ENCODE measurements at places on chromosomes 12 and 14.

DNA sequence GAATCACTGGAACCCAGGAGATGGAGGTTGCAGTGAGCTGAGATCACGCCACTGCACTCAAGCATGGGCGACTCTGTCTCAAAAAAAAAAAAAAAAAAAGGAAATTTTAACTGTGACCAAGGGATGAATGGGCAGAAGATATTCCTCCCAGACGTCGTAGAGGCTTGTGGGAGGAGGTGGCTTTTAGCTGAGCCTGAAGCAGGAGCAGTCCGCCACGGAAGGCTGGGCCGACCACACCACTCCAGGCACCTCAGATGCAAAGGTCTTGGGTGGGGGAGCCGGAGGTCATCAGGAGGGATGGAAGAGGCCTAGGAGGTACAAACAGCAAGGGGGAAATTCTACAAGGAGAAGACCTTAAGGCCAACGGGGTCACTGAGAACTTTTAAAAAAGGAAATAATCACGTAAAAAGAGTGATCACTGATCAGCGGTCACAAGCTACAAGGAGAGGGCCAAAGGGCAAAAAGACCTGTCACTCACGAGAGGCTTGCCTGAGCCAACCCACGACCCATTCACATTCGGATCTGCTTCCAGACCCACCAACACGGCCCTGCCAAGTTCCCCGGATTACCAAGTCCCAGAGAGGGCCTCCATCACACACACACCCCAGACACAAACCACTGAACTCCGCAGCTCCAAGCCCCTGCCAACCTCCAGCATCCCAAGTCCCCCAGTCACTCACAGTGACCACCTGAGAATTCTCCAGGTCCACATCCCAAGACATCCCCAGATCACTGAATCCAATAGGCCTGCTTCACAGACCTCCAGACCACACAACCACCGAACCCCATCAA is 3.5 kb downstream of the ZNF605 start:
- no peak for DNase-seq

DNA sequence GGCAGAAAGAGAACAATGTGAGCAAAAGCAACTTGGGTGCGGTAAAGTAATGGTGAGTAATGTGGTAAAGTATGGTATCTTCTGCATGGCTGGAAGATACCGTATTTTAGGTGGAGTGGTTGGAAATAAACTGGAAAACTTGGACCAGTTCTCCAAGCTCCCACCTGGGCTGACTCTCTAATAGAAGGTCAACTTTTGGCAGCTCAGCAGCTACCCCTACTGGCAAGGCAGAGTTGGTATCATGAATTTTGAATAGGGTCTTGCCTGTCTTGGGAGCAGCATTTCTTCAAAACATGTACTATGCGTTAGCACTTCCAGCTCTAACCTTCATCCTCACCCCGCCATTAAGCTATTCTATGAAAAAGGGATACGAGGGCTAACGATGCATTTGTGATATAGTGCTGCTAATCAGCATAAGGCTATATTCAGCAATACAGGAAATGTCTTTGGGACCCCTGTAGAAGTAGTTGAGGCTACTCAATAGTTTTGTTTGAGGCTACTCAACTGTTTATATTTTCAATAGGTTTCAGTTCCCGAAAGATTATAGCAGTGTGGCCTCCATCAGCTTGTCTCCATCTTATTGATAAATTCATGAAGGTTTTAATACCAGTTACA is 276.3 kb upstream of the FAR2 start:
- no peak for DNase-seq

- no peak for DNase-seq
Observed at GRCh38 chr14:64324895-64325294, 30.7 kb upstream of the ESR2 start.

- DNase-seq: no peak
Observed at GRCh38 chr12:105570944-105571343, 240.5 kb downstream of the C12orf75 start.

DNA sequence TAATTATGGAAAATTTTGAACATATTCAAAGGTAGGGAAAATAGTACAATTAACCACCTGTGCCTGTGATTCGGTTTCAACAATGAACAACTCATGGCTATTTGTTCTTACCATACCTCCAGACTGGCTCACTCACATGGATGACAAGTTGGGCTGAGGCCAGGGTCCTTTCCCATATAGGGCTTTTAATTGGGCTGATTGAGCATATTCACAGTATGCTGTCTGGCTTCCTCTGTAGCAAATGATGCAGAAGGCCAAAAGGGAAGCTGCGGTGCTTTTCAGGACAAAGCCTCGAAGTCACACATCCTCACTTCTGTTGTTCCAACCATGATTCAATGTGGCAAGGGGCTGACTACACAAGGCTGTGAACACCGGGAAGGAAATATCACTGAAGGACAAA is 297.5 kb upstream of the SLC16A7 start:
- DNase-seq: no peak

DNA sequence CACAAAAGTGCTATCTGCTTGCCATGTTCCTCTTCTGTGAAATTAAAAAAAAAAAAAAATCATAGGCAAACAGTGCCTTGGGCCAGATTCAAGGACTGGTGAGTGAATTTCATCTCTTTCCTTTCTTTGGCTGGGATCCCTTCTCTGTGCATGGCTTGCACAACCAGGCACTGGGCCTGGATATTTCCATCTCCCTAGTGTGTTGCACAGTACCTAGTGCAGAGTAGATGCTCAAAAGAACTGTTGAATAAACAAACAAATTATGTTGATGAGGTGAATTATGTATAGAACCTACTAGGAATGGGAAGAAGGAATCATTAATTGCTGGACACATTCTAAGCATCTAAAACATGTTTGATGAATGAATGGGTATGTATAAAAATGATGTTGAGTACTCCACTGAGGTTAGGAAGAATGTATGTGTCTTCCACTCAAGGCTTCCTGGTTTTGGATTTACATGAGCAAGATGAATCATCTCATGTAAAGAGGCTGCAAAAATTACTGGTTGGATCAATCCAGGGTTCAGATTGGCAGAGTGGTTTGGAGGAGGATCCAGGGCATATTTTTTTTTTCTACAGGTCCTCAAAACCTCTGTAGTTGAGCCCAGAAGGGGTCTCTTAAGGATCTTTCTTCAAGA is 93.2 kb downstream of the EMP1 start:
- no peak for DNase-seq

DNA sequence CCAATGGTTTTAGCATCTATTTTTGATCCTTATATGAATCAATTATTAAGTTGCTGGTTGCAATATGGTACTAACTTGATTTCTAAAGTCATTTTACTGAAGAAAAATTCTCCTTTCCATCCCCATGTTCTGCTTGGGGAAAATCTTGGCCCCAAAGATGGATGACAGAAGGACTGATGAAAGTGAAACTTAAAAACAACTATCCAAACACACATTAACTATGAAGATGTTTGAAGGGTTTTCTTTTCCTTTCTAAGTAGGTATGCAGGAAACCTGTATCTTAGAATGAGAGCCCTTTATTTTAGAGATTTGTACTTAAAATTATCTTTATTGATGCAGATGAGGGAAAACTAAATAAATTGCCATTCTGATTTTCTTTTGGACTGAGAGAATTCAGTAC is 5.9 kb downstream of the C12orf71 start:
- no peak for DNase-seq

GRCh38 chr14:63475761-63476160 is 67.4 kb downstream of the PPP2R5E start:
- no peak for DNase-seq

DNA sequence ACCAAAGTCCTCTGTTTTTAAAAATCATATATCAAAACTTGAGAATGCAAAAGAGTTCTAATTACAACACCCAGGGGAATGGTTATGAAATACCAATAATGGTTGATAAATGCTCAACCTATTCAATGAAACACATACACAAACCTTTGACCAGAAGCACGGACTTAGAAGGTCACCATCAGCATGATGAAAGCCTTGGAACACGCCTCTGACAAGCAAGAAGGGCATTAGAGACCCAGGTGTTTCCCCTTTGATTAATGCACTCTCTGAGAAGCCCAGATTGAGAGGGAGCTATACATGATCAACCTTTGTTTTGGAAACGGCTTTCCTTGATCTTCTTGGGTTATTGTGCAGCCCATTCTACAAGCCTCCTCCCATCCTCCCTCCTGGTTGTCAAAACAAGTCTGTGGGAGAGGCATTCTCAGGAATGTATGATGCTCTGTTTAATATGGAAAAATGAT is 69.0 kb downstream of the ZFP36L1 start:
- no peak for DNase-seq

DNA sequence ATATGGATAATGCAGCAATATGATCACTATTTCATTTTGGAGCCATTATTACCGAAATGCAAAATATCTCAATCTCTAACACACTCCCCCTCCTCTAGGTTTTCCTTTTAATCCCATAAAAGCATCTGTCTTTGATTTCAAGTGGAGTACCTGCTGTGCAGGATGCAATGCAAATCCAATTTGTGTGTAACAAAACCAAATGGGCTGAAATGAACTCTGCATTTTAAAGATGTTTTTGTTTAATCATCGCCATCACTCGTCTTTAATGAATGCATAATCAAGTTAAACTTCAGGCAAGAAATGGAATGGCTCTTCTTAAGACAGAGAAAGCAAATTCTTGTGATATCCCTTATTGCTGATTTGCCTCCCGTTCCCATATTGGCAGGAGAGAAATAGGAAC is 114.3 kb downstream of the SLC15A5 start:
- DNase-seq: peak; percentile 29

DNA sequence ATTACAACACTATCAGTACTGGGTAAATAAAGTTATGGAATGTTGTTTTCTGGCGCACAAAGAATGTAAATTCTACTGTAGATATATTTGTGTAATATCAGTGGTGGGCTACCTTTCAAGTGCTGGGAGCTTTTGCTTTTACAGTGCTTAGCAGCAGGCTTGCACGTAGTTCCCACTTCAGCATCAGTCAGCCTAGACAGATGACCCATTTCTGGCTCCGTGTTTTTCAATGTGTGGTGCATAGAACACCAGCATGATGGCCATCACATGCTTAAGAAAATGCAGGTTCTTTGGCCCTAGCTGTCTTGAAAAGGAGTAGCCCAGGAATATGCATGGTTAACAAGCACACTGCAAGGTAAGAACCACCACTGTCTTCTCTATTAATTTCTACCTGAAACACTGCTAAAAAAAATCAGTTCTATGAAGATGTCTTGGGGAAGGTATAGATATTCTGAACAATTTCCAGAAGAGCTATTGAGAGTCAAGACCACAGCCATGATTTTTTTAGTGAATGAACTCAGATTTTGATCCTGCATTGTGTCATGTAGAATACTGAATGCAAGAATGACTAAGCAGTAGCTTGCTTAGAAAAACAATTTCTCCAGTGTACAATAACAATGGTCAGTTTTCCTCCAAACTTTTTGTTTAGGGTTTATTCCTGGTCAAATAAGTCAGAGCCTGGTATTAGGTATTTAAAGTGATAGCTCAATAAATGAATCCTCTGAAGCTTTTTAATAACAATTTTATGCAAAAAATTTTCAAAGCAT is 195.7 kb downstream of the AKAP6 start:
- no peak for DNase-seq

DNA sequence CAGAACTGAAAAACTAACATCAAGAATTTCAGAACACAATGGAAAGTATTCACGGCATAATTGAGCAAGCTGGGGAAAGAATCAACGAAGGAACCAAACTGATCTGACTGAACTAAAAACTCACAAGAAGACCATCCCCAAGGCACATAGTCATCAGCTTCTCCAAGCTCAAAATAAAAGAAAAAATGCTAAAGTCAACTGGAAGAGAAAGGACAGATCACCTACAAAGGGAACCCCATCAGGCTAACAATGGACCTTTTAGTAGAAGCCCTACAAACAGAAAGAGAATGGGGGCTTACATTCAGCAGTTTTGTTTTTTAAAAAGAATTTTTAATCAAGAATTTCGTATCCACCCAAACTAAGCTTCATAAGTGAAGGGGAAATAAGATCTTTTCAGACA is 11.7 kb downstream of the TAS2R50 start:
- DNase-seq: no peak

DNA sequence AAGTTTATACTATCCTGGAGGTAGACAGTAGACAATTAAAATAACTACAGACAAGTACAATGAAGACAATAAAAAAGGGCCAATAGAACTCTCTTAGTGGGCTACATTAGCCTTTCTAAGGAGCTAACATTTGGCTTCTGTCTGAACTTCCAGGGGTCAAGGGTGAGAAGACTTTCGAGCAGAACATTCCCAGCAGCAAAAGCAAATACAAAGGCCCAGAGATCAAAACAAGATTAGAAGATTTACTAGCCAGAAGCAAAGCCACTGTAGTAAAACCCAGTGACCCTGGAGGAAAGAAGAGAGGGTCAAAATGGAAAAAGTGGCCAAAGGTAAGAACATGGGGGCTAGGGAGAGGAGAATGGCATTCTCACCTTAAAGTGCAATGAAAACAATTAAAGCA is 63.2 kb downstream of the ATP2B1 start:
- no peak for DNase-seq

DNA sequence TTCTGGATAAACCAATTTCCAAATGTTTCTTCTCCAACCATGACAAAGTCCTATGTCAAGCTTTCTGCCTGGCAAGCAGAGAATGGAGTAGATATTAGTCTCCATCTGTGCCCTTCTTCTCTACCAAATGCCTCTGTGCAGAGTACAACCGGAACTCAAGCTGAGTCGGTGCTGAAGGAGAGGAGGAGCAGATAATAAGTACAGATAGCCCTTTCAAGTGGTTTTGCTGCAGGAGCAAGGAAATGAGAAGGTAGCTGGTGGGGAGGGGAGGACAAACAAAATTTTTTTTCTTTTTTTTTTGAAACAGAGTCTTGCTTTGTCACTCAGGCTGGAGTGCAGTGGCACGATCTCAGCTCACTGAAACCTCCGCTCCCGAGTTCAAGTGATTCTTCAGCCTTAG is 14.2 kb upstream of the HELB start:
- no peak for DNase-seq

- no peak for DNase-seq
Observed at GRCh38 chr12:15320881-15321280, 1.4 kb upstream of the PTPRO start.
